ENCODE measurements at places on chromosomes 12 and 14.

DNA sequence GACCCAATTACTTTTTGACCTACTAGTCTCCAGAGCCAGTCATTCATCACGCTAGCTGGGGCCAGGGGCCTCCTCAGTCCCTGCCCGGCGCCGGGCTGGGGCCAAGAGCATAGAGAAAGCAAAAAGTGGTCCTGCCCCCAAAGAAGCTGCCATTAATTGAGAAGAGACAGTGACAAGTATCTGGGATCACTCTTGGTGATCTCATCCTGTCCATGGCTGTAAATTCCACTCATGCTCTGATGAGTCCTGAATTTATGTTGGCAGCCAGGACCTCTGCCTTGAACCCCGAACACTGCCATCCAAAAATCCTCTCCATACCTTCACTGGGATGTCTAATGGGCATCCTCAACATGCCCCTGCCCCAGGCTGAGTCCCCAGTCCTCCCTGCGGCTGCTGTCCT is 34.4 kb upstream of the DLK1 start:
- DNase-seq, result no peak

DNA sequence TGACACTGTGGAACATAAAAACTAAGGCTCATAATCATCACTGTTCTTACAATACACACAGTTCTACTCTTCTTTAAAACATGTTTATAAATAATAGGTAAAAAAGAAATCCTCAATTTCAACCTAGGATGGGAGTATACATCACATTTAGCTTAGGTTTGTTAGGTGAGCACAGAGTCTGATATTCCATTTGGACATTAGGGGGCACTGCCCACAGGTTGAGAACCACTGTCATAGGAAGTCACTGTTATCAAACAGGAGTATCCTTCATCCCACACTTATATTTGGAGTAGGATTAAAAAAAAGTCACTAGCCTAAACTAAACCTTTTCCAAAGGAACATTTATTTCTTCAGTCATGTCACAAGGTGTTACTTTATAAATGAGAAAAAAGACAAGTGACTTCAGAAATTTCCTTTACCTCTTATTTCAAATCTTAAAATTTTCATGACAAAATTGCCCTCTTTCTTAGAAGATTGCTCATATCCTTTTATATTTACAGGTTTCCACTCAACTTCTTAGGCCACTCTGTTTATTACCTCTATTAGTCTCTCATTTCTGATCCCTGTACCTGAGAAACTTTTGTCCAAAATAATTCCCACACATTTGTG is 240.6 kb downstream of the CPNE8 start:
- no peak for DNase-seq

- no peak for DNase-seq
These were observed 120.7 kb downstream of the FOXN3 start for GRCh38 chr14:89296281-89296745.

GRCh38 chr14:100726550-100727085 is at the start of gene DLK1:
TSS of gene DLK1 (plus strand) at chr14:100726892. CDS start at chr14:100727069, 177 bp downstream.
- no peak for DNase-seq

GRCh38 chr12:67649261-67649569 is 670 bp downstream of the DYRK2 start:
- no peak for DNase-seq

- DNase-seq, result no peak
These were observed 18.1 kb downstream of the RFC5 start for GRCh38 chr12:118034429-118035189.
